ENCODE measurements at places on chromosomes 4 and X.

- DNase-seq = no peak
These were observed 5.8 kb downstream of the VMA21 start for GRCh38 chrX:151402719-151403390.

GRCh38 chr4:183635741-183636140 lies 23.2 kb downstream of the RWDD4 start:
- DNase-seq = no peak

DNA sequence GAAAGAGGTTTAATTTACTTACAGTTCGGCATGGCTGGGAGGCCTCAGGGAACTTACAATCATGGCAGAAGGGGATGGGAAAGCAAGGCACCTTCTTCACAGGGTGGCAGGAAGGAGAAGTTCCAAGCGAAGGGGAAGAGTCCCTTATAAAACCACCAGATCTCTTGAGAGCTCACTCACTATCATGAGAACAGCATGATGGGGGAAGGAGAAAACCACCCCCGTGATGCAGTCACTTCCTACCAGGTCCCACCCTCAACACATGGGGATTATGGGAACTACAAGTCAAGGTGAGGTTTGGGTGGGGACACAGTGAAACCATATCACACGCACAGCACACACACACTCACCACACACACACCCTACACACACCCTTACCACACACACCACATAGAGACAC lies 104.3 kb downstream of the DCTD start:
- no peak for DNase-seq

DNA sequence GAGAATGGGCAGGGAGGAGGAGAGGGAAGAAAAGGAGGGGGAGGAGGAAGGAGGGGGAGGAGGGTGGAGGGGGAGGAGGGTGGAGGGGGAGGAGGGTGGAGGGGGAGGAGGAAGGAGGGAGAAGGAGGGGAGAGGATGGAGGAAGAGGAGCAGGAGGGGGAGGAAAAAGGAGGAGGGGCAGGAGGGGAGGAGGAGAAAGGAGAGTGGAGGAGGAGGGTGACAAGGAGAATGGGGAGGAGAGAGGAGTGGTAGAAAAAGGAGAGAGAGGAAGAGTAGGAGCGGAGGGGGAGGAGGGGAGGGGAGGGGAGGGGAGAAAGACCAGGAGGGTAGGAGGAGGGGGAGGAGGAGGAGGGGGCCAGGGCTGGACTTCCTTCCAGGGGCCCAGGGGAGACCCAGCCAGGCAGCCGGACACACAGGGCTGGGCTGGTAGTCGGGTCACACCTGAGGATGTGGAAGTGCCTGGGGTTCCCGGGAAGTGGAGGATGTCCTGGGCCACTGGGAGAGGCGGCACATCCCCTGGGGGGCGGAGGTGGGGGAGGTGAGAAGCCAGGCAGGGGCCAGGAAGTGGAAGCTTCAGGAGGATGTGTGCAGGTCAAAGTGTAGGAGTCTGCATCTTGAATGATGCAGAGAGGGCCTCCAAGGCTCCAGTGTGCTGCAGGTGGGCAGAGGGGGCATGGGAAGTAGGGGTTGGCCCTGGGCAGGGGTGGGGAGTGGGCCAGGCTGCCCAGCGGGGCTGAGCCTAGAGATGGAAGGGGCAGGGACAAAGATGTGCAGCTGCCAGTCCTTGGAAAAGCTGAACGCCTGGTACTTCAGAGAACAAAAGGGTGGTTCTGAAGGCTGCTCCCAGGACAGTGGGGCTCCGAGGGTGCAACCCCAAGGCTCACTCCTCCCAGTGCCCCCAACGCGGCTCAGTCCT lies 18.8 kb downstream of the IL3RA start:
- DNase-seq = no peak

DNA sequence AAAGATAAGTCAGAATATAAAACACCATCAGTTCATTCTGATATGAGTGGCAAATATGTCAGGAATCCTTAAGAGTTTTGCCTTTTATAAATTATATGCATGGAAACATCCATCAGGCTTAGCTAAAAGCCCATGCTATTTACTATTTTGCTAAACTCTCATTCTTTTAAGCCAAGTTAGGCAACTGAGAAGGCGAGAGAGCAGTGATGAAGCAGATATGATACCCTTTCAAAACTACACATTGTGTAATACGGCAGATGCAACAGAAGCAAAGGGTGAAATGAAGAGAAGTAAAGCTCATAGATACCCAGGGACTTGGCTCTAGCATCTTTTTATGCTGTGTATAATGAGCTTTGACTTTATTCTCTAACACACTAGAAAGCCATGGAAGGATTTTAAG lies 95.8 kb downstream of the SLIT2 start:
- no peak for DNase-seq

- no peak for DNase-seq
These were observed 51.6 kb upstream of the HDAC8 start for GRCh38 chrX:72624194-72624593.

GRCh38 chr4:53168228-53168627 lies 197.6 kb downstream of the SCFD2 start:
- no peak for DNase-seq

GRCh38 chr4:135739354-135739753 lies 1537.8 kb upstream of the PABPC4L start:
- DNase-seq = no peak

DNA sequence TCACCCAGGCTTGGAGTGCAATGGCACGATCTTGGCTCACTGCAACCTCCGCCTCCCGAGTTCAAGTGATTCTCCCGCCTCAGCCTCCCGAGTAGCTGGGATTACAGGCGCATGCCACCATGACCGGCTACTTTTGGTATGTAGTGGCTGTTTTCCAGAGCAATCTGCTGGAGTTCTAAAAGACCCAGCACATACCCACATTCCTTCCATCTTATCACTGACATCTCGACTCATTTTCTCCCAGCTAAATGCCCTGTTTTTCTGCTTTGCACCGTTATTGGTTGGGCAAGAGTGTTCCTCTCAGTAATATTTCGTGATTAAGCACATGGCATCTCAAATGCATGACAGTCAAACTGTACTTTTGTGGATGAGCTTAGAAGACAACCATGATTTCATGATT lies 53.7 kb downstream of the PRKX start:
- no peak for DNase-seq

DNA sequence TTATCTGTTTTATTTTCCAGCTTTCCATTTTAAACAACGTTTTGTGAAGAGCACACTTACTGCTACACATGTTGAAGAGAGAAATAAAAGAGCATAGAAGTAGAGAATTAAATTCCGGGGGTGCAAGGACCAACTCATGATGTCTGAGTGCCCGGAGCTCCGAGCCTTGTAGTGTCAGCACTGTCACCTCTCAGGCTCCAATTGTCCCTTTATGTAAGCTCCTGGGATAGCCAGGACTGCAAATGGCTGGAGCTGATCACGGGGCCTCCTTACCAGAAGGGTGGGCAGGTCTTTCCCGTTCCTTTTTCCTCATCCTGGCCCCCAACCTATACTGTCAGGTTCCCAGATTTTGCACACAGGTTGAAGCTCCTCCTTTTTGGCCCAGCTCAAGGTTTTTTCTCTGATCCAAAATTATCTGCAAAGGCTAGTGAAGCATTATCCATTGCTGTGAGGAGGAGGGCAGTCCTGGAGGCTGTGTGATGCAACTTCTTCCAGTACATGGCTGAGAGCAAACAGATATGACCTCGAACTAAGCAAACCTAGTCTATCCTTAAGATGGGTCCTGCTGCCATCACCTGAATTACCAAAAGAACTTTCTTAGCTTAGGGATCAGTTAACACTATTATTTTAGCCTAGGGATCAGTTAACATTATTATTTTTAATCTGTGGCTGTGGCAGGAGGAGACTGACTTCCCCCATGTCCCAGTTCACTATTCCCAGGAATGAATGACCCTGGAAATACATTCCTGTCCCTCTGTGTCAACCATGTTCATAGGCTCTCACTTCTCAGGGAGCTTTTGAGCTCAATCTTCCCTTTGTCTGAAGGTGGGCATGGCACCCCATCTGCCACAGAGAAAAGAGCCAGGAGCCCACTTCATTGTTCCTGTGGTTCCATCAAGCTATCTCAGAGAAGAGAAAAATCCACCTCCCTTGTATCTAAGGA lies at the start of gene FGG:
TSS of gene FGG (minus strand) at position 185 of the 943 bp plus-strand sequence. CDS start at position 138, 47 bp downstream.
- no peak for DNase-seq

GRCh38 chr4:24805067-24805466 lies 9.7 kb downstream of the SOD3 start:
- no peak for DNase-seq
